Stimulated activated CD4-positive, alpha-beta T cell treated with anti-CD3 and anti-CD28 coated beads, Interleukin-4, amount 100 ng/mL, for 48 hours (primary cell): ENCODE measurements at places on chromosomes 12 and 14.

GRCh38 chr12:72037006-72037795, 98.6 kb downstream of the TPH2 start:
- DNase-seq, result no peak

GRCh38 chr14:91360490-91361232, 57.0 kb downstream of the CCDC88C start:
- no peak for DNase-seq

- no peak for DNase-seq
Measured at GRCh38 chr14:64584190-64584589, 34.4 kb downstream of the PPP1R36 start.

GRCh38 chr12:5777451-5777850, 167.6 kb downstream of the ANO2 start:
- DNase-seq, result no peak

DNA sequence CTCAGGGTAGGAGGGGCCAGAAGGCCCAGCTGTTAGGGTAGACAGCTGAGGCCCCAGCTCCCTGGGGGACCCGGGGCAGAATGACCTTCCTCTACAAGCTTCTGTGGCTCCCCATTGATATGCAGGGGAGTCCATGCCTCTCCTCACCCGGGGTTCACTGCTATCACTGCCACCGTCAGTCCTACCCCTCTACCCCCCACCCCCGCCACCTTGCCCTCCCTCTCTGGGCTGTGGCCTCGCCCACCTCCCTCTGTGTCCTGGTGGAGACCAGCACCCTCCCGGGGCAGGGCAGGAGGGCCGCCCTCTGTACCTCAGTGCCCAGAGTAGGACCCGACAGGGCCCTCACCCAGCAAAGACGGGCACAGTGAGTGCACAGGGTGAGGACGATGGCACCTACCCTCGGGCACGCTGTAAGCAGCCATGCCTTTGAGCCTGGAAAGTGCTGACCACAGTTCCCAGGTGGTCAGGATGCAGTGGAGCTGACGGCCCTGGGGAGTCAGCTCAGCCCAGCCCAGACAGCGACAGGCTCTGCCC, 88.4 kb upstream of the SFSWAP start:
- no peak for DNase-seq

GRCh38 chr14:69754487-69754886, 12.5 kb upstream of the SRSF5 start:
- DNase-seq, result no peak

- DNase-seq, result no peak
Measured at GRCh38 chr12:71107936-71108335, 49.9 kb downstream of the TSPAN8 start.

DNA sequence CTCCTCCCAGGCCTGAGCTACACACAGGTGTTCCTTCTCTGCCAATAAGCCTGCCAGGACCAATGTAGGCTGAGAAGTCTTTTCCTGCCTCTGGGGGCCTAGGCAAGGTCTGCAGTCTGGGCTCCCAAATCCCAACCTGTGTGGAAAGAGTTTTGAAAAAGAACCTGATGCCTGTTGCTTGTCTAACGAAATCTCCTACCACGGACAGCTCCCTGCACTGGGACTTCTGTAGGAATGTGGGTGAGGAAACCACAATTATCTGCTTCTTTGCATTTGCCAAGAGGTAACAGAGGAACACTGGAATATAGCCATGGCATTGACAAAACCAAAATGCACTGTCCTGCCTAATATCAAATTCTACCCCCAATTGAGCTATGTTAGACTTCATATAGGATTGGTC, 877.0 kb upstream of the TMEM132C start:
- DNase-seq, result no peak

DNA sequence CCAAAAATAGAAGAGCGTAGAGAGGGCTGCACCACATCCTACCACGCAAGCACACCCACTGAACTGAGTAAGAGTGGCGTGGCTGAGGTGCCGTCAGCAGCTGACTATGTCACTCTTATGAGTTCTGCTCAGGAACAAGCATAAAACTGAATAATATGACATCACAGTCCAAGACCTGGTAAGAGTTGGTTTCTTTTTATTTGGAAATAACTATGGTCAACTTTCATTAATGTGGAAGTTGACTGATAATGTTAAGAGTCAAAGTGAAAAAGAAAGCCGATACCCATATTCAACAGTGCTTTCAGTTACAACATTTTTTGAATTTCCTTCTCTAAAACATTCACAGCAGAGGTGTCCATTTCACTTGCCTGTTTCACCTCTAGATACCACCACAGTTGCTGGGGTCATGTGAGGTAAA, 44.6 kb downstream of the GNS start:
- no peak for DNase-seq

GRCh38 chr12:87344699-87345098, 684.5 kb downstream of the C12orf50 start:
- no peak for DNase-seq

- no peak for DNase-seq
Measured at GRCh38 chr12:124766727-124767065, 97.0 kb downstream of the SCARB1 start.

DNA sequence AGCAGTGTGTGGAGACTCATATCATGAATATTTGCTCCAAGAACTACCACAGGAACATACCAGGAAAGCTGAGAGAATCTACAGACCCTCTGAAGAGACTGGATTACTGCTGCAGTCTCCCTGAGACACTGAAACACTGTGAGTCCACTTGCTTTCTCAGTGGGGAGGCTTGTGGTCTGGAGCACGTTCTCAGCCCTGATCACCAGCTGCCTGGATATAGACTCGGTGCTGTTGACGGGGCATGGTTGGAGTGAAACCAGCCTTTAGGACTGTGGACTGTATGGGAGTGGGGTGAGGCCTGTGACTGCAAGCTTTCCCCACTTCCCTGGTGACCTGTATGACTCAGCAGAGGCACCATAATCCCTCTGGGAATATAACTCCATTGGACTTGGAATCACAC, 525.8 kb upstream of the FBXO33 start:
- DNase-seq, result no peak

DNA sequence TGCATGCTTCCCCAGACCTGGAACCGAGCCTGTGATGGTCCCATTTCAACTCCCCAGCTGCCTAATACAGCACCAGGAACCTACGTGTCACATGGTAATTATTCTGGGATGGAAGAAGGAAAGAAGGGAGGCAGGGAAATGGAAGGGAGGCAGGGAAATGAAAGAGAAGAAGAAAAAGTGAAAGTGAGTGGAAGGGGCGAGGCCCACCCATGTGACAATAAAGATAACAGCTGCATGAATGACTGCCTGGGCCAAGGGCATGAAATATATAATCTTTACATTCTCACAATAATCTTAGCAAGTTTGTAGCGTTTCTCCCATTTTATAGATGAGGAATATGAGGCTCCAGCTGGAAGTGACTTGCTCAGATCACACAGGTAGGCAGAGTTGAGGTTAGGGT, 245.0 kb upstream of the PWP1 start:
- no peak for DNase-seq

GRCh38 chr12:101552277-101552676, 42.5 kb upstream of the MYBPC1 start:
- DNase-seq, result no peak
